ENCODE measurements at places on chromosomes 7 and 10.

DNA sequence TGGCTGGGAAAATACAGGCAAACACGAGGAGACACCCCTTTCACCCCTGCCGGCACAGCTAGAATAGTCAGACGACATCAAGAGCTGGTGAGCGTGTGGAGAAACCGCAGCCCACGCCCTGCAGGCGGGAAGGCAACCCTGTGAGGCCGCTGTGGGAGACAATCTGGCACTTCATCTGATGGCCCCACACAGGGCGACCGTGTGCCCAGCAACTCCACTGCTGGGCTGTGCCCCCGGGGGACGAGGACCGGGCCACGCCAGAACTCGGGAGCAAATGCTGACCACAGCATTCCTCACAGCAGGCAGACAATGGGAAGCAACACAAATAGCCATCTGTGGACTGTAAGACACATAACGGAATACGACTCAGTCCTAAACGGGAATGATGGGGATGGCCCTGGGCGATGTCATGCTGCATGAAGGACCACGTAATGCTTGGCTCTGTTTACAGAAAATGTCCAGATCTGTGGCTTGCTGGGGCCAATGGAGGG, 58.9 kb downstream of the CFAP46 start:
- DNase-seq: no peak

GRCh38 chr10:108454224-108454623, 1289.7 kb upstream of the SORCS1 start:
- no peak for DNase-seq

DNA sequence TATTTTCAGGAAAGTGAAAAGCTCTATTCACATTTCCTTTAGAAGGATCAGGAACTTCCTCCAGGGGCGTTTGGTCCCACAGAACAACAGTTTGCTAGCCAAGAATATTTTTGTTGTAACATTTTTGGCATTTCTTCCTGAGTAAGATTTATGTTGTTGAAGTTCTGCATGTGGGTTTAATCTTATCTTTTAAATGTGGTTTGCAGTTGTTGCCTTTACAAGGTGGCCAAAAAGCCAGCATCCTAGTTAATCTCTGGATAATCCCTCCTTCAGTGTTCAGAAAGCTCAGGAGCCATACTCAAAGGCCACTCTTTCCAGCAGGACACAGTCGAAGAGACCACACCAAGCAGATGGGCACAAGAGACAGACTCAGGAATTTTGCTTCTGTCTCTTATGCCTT, 30.0 kb downstream of the SLC26A4 start:
- peak; percentile 22 for DNase-seq

DNA sequence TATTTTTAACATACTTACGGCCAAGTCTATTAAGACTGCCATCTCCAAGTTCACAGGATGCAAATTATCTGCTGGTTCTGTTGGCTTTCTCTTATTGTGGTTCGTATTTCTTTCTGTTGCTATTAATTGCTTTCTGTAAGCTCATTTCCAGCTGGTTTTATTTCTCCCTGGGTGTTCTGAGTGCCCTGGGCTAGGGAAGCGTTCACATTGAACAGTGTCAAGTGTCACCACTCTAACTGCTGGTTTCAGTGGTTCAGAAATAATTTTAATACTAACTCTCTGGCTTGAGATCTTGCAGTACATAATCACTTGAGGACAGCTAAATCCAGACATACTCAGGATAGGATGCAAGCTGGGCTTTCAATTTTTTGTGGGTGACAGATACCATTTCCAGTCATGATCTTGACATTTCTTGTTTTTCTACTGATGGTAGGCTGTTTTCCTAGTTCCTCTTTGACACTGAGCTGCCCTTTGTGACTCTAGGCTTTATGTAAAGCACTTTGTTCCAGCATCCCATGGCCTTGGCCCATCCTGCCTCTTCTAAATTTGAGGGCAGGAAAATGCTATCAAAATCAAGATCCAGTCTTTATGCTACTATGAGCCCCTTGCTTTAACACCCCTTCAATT, 117.6 kb downstream of the SNX13 start:
- no peak for DNase-seq

GRCh38 chr7:30429156-30429530, 49.4 kb downstream of the NOD1 start:
- DNase-seq: no peak

DNA sequence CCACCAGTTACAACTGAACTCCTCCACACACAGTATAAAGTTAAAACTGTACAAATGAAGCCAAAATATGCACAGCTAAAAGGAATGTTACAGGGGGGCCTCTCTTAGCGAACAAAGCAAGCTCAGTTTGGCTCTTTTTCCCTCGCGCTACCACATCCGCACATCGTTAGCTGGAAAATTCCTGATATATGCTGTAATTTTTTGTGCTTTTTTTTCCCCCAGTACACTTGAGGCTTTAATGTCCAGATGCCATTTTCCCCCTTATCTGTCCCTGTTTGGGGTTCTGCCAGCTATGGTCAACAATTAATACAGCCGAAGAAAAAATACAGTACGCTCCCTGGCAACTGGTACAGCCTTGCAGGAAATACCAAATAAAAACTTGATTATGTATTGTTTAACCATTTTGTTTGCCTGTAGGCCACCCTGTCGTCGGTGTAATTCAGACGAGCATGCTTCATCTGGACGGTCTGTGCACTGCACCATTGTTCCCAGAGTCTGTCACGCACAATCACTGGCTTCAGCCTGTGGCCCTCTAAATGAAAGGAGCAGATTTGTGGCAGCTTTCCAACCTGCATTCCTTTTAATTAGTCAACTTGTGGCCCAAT, 108.1 kb upstream of the FAM133B start:
- no peak for DNase-seq

DNA sequence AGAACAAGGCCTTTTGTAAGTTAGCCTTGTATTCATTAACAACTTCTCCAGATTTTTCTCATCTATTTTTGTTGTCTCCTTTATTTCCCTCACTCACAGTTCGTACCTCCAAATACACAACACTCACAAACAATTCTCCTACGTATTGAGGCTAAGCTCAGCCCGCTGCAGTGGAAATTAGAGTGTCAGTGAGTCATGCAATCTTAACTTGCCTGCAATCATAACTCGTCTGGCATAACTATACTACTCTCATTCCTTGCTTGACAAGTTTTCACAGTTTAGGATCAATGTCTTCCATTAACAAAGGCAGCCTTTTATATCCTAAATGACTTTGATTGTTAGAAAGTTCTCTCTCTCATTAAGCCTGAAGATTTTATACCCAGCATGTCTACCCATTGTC, 23.8 kb downstream of the TMEM196 start:
- no peak for DNase-seq

DNA sequence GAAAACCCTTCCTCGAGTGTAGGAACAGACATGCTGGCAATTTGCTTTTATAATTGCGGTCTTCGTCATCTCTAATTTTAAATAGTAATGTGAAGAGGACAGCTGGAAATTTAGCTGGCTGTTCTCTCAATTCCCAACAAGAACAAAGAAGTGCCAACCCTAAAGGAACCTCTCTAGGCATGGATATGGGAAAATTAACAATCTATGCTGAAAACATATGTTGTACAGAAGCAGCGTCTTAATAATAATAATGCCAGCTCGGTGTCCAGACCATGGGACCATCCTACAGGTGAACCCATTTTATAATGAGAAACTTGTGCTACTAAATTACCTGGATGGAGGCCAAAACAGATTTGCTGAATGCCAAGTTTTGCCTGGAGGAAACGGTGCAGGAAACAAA, 641.4 kb upstream of the MGMT start:
- no peak for DNase-seq

- no peak for DNase-seq
Measured at GRCh38 chr10:45219416-45219815, 96.0 kb downstream of the OR13A1 start.

DNA sequence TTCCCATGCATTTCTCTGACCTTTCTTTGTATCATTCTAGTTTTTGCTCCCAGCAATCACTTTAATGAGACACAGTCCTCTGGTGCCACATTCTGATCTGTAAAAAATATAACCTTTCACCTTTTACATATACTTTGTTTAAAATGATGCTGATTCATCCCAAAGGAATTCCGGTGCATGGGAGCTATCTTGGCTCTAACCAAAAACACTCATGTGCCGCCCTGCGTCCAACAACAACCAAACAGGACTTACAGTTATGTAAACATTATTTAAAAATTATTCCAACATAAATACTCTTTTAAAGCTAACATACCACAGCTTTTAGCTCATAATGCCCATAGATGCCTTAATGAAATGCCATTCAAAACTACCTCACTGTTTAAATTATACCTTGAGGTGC, 7.7 kb upstream of the OPALIN start:
- no peak for DNase-seq

DNA sequence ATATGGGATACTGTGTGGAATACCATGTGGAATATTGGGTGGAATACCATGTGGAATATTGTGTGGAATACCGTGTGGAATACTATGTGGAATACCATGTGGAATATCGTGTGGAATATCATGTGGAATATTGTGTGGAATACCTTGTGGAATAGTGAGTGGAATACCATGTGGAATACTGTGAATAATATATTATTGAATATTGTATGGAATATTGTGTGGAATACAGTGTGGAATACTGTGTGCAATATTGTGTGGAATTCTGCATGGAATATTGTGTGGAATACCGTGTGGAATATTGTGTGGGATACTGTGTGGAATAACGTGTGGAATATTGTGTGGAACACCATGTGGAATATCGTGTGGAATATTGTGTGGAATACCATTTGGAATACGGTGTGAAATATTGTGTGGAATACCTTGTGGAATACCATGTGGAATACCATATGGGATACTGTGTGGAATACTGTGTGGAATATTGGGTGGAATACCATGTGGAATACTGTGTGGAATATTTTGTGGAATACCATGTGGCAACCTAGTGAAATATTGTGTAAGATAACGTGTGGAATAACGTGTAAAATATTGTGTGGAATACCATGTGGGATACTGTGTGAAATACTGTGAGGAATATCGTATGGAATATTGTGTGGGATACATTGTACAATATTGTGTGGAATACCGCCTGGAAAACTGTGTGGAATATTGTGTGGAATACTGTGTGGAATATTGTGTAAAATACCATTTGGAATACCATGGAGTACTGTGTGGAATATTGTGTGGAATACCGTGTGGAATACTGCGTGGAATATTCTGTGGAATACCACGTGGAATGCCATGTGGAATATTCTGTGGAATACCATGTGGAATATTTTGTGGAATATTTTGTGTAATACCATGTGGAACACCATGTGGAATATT, 133.9 kb upstream of the CHST15 start:
- DNase-seq: no peak

GRCh38 chr7:105656922-105657521, 75.7 kb upstream of the EFCAB10 start:
- peak; percentile 66 for DNase-seq

- DNase-seq: no peak
Measured at GRCh38 chr7:157041004-157041403, 30.5 kb upstream of the MNX1 start.

DNA sequence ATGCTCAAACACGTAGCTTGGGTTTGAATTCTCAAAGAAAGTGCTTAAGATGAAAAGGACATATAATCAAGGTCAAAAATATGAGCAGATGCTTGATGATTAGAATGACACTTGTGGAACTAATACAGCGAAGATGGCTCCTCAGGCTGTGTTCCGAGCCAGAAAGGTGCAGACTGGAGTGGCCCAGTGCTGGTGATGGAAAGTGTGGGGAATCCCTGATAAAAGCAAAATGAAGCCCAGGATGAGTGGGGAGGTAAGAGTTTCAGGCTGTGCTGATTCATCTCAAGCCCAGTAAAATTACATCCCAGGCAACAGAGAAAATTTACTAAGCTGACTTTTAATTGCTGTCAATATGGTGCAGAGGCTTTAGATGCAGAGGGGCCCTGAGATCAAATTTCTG, 77.8 kb upstream of the IKZF1 start:
- DNase-seq: no peak

GRCh38 chr7:67550801-67551436, 554.3 kb downstream of the TYW1 start:
- no peak for DNase-seq

DNA sequence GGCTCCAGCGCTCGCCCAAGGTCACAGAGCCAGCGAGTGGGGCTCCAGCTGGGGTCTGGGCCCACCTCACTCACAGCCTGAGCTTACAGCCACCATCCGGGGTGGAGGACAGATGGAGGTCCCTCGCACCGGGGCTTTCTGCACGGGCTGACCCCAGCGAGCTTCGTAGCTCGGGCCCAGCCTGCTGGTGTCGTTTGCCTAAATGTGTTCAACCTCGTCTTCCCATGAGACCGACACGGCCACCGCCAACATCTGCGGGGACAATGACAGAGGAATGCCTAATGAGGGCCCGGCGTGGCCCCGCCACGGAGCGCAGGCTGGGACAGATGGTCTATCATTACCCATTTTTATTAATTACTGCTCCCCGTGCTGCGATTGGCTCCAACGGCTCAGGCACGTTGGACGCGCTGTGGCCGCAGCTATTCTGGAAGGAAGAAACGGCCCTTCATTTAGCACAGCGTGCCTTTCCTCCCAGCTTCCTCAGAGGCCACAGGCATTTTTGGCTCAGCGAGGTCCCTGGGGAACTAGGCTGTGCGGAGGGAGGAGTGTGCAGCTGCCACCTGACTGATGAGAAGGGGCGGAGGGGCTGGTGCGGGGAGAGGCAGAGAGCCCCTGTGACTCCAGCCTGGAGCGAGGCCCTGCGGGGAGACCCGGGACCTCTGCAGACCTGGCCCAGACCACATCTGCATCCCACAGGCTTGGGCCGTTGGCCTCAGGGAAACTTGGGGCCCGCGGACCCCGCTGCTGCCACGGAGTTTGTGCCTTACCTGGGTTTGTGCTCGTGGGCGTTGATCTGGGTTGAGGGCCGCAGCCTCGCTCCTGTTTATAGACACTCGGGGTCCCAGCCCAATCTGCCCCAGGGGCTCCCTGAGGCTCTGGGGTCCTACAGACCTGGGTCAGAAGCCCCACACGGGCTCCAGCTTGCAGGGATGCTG, 22.9 kb upstream of the ELFN1 start:
- no peak for DNase-seq

DNA sequence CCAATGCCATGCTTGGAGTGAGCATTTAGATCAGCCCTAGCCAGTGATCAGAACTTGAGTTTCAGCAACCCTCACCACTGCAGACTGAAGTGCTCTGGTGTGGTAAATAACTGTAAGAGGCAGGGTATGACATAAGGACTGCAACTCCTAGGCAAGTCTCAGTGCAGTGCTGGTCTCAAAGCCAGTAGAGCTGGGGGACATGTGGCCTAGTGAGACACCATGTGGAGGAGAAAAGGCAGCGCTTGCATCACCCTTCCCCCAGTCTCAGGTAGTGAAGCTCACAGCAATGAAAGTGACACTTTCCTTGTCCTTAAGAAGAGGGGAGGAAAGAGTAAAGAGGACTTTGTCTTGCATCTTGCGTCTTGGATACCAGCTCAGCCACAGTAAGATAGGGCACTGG, 386.8 kb upstream of the POT1 start:
- DNase-seq: peak; percentile 16

DNA sequence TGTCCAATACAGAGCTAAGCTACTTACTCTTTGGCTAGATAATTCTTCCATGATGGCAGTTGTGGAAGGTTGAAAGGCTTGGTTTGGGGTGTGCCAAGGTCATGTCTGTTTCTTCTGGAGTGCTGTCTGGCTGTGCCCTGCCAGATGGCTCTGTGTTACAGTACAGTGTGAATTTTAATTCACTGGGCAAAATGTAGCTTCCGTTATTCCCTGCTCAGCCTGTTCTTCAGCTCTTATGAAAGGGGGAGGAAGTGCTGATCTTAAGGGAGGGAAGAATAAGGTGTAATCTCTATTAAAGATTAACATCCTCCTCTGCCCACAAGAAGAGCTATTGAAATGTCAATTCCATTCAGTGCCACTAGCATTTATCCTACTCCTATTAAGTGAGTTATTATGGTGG, 52.2 kb downstream of the SND1 start:
- DNase-seq: no peak

- no peak for DNase-seq
Measured at GRCh38 chr7:150927157-150927955, 50.8 kb downstream of the KCNH2 start.
